ENCODE measurements at places on chromosomes 3 and 15.

- no peak for DNase-seq
Observed at GRCh38 chr3:176119826-176120225, 1077.5 kb downstream of the TBL1XR1 start.

DNA sequence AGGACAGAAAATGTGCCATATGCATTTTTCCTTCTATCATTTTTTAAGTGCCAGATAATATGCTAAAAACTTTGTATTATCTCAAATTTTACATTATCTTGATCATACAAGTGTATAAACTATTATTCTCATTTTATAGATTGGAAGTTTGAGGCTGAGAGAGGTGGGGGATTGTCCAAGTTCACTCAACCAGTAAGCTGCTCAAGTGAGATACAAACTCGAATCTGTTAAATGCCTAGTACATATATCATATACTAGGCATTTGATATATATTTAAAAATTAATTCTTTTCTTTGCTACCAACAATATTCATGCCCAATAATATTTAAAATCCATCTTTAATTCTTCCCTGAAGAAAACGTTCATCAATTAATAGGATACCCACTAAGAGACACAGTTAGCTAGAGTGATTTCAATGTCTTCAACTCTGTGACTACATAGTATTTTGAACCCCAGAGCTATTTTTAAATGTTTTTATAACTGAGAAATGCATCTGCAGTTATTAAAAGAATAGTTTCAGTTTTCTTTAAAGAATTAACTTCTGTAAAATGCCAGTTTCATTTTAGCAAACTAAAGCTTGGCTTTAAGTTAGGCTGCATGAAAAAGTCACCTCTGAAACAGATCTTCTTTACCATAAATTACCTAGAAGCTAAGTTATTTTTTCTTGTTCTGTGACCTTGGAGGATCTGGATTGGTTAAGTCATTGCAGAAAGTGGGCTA, 40.4 kb downstream of the IQCB1 start:
- DNase-seq = no peak

GRCh38 chr3:63943678-63944077, 31.5 kb upstream of the SCAANT1 start:
- no peak for DNase-seq

- DNase-seq = no peak
Observed at GRCh38 chr15:63576441-63576840, 20.7 kb upstream of the FBXL22 start.

DNA sequence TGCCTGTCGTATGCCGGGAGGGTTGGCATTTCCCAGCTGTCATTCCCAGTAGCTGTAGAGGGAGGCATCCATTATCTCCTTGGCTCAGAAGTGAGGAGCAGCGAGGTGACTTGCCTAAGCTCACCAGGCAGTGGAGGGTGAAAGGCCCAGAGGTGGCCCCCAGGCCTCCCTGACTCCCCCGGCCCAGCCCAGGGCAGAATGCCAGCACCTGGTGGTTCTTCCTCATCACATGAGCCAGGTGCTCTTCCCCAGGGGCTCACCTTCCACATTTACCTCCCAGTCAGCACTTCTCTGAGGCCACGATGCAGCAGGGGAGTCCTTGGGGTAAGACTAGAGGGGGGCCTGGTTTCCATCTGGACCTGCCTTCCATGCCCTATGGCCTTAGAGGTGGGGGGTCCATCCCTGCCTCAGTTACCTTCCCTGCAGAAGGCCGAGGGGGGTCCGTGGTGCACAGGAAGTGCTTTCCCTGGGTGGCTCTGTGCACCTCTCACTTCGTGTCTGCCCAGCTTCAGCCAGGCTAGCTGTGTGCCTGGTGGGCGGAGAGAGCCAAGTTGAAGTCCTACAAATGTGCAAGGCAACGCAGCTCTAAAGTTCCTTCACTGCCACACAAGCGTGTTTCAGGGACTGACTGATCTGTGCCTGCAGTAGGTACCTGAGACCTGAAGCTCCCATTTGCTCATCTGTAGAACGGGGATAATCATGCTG, 70.3 kb upstream of the PLXNA1 start:
- no peak for DNase-seq

DNA sequence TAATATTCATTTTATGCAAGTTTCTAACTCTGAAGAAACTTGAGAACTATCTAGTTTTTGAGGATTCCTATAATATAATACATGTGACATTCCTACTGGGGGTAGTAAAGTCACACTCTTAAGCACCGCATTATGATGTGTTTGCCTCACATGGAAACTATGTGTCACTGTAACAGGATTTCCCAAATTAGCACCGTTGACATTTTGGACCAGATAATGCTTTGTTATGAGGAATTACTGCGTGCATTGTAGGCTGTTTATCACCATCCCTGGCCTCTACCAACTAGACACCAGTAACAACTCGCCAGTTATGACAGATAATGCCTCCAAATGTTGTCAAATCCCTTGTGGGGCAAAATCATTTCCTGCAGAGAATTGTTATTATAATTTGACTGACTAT, 267.8 kb downstream of the RAP2B start:
- DNase-seq = no peak

- no peak for DNase-seq
Observed at GRCh38 chr3:158105710-158106253, 438 bp downstream of the SHOX2 start.

DNA sequence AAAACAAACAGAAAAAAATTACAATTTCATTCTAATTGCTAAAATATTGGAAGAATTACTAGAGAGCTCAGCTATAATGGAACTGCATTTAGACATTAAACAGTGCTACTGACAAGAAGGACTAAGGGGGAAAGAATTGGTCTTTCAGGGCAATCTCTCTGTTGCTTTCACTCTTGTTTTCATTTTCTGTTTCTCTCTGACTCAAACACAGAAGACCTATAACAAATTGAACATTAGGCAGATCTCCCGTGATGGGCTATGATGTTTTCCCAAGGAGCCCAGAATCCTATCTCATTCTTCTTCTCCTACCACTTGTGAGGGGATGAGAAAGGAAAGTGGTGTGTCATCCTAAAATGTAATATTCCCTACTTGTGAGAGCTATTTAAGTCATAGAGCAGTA, 358.0 kb upstream of the TGFBR2 start:
- DNase-seq = no peak

DNA sequence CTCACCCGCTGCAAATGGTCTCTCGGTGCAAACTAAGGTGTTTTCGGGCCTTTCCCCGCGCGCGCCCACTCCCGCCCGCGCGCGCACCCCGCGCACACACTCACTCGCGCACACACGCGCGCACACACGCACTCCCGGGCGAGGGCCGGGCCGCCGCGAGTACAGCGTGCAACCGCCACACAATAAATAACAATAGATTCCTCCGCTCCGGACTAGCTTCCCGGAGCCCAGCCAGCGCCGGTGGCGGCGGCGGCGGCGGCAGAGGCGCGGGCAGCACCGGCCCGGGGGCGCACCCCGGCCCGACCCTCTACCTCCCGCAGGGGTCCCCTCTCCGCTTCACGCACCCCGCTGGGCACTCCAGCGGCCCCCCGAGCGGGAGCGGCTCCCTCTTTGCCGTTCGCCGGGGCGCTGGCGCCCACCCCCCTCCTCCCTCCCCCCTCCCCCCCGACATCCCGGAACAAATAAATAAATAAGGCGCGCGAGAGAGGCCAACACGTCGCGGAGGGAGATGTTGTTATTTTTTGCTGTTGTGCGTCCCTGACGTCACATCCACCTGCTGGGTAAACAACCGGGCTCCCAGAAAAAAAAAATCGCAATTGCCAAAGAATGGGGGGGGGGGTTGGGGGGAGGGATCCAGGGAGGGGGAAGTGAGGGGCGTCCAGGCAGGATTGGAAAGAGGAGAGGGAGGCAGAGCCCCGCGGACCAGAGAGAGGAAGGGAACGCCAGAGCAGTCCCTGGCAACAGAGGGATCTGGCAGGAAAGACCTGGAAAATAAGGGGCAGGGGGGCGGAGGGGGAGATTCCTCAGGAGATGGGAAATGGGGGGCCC, at the start of gene FOXP1:
TSS of gene FOXP1 (minus strand) at position 163 of the 828 bp plus-strand sequence. CDS start 385,347 bp downstream, outside the sequence.
- DNase-seq = peak; percentile 92

DNA sequence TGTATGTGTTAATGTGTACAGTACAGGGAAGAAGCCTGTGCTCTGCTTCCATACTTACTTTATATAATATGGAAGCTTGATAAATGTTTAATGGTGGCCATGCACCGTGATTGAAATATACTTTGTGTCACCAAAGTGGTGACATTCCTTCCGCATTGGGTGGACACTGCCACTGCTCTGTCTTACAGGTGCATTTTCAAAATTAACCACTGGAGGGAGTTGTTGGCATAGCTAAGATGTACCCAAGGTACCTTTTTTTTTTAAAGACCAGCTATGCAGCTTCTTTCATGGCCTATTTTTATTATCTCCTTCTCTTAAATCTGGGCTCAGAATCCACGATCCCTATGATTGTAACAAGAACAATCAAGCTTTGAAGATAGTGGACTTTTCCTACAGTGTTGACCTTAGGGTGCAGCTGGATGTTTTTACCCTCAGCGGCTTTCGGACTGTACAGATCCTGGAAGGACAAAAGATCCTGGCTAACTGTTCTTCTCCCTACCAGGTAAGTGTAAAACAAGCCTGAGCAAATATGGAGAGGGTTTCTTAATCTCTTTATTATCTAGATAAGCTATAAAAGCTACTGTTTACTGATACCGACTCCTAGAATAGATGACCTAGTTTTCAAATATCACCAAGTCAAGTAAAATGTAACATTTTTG, 21.6 kb upstream of the PAK6 start:
- peak; percentile 92 for DNase-seq

DNA sequence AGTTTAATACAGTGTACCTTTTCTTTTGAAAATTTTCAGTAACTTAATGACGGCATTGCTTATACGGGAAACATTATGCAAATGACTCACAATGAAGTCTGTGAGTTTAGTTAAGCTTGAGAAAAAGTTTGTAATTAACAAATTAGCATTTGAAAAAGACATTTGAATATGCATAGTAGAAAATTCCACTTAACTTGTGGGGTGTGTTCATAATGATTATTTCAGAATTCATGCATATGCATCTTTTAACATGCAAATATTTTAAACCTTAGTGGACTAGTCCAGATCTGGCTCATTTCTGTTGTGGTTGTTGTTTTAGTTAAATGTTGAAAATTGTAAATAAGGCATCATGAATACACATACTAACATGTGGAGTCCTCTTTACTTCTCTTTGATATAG, 239.4 kb downstream of the ROBO2 start:
- no peak for DNase-seq

DNA sequence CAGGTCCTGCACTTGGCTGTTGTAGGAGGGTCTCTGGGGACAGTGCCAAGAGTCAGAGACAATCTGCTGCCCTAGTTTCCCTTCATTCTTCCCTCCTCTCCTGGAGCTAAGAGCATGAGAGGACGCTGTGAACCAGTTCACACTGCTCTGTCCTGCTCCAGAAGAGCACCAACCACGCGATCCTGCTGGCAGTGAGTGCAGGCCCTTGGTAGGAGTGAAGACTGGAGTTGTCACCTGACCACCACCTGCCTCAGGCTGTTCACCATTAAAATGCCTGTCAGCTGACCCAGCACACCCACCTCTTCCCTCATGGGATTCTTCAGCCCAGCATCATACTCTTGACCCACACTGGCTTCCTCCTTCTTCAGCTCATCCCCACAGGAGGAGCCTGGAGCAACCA, 2.9 kb downstream of the TM6SF1 start:
- DNase-seq = no peak

- DNase-seq = peak; percentile 60
Observed at GRCh38 chr3:49785565-49786356, 581 bp downstream of the IP6K1 start.

DNA sequence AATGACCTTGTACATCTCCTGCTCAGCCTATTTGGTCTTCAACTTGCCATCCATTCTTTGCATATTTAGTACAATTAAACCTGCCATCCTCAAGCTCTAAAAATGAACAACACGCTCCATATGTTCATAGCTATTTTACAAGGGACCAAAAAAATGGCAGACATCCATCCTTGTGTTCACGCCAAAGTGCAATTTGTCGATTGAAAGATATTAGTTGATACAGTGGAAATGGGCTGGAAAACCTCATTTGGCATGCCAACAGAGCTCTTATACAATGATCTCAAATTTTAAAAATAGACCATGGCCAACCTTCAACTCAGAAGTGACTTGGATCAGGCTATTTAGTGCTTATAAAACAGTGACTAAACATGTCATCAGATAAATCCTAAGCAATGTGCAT, 413.6 kb upstream of the ARL6 start:
- no peak for DNase-seq

DNA sequence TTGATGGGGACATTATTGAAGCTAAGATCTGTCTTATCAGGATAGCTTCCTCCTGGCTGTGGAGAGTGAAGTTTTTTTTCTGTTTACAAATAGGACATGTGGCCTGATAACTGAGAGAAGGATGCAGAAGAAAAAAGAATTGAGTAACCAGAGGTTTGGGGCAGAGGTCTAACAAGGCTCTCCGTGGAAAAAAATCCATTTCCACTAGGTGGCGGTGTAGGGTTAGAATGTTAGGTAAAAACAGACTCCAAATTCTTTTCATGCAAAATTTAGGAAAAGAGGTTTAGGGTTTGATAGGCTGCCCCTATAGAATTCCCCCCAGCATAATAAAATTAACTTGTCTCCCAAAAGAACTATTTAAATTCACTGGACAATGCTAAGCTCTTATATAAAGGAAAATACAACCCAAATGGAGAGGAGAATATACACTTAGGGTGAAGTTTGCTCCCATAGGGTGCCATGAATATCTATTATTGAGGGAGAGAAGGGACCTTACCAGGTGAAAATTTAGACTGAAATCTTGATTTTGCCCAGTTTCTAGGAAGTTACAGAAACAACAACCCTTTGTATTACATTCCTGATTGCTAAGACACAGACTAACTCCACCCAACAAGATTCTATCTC, 1560.4 kb downstream of the OTOL1 start:
- DNase-seq = peak; percentile 77

DNA sequence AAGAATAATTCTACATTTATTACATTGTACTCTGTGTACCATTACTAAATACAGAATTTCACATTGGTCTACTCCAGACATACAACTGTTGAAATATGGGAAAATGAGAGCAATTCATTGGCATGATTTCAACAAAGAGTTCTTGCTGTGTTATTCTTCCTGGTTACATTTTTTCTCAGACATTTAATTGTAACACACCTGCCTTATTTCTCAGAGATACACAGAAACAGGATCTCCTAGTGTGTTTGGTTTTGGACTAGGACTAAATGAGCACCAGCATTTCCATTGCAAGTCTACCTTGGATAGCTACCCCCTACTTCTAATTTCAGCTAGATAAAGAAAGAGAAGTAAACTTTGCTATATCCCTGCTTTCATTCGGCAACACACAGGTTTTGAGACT, 274.3 kb upstream of the CNTN4 start:
- DNase-seq = no peak

- no peak for DNase-seq
Observed at GRCh38 chr15:100042558-100042957, 299.2 kb downstream of the ADAMTS17 start.

DNA sequence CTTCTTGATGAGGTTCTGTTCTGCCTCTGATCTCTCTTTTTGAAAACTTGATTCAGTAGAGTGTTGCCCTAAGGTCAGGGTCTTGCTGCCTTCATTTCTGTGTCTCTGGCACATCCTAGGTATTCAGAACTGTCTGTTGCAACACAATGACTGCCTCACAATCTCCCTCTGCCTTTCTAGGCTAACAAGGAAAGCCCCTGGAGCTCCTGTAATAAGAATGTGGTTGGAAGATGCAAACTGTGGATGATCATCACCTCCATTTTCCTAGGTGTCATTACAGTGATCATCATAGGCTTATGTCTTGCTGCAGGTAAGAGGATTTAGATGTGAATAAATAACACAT, 7.0 kb downstream of the C3orf52 start:
- no peak for DNase-seq

- no peak for DNase-seq
Observed at GRCh38 chr15:63493436-63493835, 11.0 kb upstream of the USP3 start.

- DNase-seq = peak; percentile 59
Observed at GRCh38 chr3:13884851-13885703, 5.2 kb upstream of the WNT7A start.

Data from hematopoietic multipotent progenitor cell treated with erythropoietin and hydrocortisone succinate and interleukin-3 and kit ligand, for 4 days (in vitro differentiated cells).